GM20000 (cell line): ENCODE measurements at places on chromosomes 5 and 9.

DNA sequence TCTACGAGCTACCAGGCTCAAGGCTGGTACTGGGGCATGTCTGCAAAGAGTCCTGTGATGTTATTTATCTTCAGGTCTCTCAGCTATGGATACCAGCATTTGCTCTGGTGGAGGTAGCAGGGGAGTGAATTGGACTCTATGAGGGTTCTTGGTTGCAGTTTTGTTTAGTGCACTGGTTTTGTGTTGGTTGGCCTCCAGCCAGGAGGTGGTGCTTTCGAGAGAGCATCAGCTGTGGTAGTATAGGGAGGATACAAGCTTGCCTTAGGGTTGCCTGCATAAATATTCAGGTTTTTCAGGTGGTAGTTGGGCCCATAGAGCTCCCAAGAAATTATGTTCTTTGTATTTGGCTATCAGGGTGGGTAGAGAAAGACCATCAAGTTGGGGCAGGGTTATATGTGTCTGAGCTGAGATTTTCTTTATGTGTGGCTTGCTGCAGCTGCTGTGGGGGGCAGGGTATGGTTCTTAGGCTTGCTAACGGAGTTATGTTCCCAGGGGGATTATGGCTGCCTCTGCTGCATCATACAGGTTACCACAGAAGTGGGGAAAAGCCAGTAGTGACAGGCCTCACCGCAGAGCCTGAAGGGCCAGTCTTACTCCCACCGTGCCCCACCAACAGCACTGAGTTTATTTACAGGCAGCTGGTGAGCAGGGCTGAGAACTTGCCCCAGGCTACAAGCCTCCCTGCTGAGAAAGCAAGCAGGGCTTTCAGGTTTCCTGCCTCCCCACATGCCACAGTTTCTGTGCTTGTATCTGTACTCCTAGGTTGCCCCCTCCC, 9.7 kb upstream of the RIOK2 start:
- DNase-seq: no peak

DNA sequence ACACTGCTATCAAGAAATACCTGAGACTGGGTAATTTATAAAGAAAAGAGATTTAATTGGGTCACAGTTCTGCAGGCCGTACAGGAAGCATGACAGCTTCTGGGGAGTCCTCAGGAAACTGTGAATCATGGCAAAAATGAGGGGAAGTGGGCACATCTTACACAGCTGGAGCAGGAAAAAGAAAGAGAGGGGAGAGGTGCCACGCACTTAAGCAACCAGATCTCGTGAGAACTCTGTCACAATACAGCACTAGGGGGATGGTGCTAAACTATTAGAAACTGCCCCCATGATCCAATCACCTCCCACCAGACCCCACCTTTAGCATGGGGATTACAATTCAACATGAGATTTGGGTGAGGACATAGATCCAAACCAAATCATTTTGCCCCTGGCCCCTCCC, 105.5 kb upstream of the CPLX2 start:
- no peak for DNase-seq

DNA sequence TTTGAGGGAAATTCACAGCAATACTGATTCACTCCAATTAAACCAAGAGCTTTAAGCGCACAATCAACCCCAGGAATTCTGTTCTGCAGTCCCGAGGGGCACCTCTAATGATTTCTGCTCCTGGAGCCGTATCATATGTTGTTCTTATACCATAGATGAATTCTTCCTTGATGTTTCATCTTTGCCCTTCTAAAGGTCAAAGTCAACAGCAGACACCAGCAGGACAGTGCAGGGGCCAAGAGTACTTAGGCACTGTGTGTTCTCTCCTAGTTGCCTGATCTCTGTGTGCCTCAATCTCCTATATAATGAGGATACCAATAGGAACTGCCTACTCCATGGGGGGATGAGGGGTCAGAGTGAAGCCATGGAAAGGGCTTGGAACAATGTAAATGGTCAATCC, 16.5 kb downstream of the EPB41L4B start:
- no peak for DNase-seq

DNA sequence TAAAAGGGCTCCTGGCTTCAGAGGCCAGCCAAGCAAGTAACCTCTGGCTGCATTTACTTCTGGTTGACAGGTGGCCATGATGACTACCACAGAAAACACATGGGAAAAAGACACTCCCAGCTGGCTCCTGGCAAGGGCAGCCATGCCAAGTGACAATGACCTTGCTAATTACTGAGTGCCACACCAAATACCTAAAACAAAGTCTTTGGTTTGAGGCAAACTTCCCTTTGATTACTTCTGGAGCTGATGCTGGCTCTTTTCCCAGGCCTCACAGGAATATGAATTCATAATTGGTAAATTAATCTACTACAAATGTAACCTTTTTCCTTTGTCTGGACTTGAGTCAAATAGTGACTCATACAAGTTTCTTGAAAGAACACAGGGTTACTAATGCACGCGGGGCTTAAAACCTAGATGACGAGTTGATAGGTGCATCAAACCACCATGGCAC, 61.0 kb downstream of the LPAR1 start:
- no peak for DNase-seq

DNA sequence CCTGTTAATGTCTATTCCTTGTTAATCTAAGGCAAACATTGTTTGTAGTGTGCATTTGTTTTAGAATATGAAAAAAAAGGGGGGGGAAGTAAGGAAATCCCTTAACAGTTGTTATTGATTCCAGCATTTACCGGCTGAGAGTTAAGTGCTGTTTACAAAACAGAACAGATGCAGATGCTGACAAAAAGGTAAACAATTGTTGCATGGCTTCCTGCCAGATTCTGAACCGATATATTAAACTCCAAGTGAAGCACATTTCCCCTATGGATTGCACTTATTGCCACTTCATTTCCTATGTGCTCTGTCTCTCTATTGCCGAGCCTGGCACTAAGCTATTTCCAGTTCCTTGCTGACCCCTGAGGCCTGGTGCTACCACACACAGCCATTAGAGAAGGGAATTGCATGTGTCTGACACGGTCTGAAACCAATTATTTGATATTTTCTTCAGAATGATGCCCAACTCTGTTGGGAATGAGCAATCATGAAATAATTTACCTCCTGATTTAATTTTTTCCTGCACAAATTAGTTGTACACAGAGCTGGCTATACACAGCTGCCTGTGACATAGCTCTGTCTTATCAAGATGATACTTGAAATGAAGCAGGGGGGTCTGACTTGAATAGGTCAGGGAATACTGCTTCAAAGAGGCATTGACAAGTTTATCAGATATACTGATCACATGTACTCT, 109.8 kb downstream of the KIAA0825 start:
- DNase-seq: no peak

- DNase-seq: no peak
Observed at GRCh38 chr9:35136866-35137265, 21.2 kb upstream of the ATOSB start.

DNA sequence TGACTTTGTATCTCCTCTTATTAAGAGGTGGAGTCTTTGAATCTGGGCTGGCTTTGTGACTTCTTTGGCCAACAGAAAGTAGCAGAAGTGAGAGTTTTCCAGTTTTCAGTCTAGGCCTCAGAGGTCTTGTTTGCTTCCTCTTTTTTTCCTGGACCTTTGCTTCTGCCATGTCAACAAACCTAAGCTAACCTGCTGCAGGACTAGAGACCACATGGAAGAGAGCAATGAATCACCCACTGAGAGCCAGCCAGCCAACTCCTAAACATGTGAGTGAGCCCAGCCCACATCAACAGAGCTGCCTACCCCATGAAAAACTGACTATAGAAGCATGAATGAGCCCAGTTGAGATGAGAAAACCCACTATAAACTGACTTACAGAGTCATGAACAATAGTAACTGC, 29.9 kb downstream of the MRPL22 start:
- DNase-seq: no peak

- DNase-seq: no peak
Observed at GRCh38 chr9:110640736-110641135, 27.9 kb upstream of the MUSK start.

- no peak for DNase-seq
Observed at GRCh38 chr5:88540471-88541115, 271.9 kb upstream of the TMEM161B start.

DNA sequence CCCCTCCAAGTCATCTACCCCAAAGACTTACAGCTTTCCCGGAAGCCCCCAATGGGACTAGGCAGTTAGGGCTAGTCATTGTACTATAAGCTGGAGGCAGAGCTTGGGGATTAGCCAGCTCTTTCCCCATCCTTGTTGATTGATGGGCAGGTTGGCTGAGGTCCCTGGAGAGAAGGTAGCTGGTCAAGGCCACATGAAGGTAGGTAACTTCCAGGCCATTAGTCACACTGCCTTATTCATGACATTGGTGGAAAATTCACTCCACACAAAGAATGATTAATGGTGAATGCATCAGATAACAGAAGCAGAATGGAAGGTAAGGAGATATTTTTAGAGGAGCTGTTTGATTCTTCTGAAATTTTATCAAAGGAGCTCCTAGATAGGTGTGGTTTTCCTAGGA, 49.5 kb upstream of the TGFBR1 start:
- DNase-seq: no peak

- no peak for DNase-seq
Observed at GRCh38 chr9:127021664-127022363, 100.6 kb downstream of the ANGPTL2 start.

DNA sequence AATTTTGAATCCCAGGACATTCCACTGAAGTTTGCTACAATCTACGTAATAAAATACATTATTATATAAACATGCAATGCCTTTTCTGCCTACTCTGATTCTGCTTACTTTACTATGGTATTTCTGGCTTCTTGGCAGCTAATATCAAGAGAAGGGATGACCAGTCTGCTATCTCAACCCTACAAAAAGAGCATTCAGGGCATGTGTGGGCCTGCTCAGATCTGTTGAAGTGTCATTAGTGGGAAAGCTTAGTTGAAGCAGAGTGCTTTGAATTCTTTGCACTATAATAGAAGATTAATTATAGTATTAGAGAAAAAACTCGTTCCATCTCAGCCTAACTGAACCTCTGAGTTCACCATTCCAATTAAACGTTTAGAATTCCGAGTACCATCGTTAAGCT, 339.5 kb upstream of the ISL1 start:
- no peak for DNase-seq

DNA sequence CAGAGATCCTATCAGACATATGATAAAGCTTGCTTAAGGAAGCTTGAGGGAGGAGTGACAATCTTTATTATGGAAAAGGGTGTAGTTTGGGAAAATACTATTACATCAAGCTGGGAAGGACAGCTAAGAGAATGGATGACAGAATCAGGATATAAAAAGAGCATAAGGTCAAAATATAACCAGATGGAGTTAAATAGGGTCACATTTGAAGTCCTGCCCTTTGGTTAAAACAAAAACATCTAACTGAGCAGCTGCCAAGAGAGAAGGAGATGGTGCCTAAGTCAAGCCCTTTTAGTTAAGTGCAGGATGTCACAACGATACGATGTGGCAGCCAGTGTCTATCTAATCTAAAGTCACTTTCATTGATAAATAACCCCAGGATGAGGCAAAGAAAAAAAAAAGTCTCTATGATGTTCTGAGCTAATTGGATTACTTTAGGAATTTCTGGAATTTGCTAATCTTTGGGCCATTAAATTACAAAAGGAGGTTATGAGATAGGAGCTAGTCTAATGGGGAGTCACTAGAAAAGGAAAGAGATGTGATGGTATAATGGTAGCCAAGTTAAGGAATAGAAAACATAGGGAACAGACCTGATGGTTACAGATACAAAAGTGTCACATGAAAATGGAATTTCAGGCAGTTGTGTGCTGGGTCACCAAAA, 365.2 kb downstream of the PDE4D start:
- DNase-seq: no peak

DNA sequence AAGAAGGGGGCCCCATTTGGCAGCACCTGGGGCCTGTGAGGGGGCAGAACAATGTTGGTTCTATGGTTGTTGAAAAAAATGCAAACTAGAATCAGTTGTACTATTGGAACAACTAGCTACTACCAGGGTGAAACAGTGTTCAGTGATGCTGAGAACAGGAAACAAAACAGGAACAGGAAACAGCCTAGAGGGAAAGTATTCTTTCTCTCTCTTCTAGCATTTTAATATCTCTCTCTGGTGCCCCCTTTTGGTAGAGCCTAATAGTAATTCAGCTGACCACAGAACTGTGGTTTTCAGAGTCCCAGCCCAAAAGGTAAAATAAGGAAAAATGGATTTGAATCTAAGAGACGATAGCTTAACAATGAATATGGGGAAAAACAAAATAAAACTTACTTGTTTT, 138.0 kb upstream of the KCNN2 start:
- no peak for DNase-seq

- DNase-seq: no peak
Observed at GRCh38 chr9:5708414-5708813, 79.5 kb downstream of the RIC1 start.

DNA sequence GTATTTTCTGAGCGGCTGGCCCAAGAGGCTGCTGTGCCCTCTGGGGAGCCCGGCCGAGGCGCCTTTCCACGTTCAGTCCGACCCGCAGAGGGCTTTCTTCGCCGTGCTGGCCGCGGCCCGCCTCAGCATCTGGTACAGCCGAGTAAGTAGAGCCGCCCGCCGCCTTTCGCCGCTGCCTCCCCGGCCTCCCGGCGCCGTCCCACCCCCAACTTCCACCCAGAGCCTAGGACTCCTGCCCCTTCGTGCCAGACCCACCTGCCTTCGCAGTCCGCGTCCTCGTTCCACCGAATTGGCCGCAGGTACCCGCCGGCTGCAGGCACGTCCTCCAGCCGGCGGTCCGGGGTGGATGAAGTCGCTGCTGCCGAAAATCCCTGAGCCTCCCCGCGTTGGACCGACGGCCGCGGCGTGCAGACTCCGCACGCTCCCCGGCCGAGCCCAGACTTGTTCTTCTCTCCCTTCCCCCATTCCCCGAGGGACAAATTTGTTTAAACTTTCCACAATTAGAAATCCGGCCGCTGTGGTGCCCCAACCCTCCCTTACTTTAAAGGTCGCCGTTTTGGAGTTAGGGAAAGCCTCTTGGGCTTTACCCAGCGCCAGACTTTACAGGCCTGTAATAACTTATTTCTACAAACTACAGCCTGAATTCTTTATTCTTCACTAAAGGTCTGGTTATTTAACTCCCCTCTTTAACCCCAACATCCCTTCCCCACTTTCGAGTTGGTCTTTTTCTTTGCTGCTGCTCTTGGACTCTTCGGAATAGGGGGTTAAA, 589 bp downstream of the RIC1 start:
- DNase-seq: peak; percentile 38

GRCh38 chr9:13118313-13118712, 161.2 kb downstream of the MPDZ start:
- DNase-seq: no peak
